ENCODE measurements at places on chromosomes 3 and 15.

- no peak for DNase-seq
- H3K36me3 ChIP-seq, result peaks cover 10% of the 10 kb centered on the region
- peaks cover 27% of the 10 kb centered on the region for H3K4me1 ChIP-seq
- peak overlapping the region; percentile 68 for H3K27ac ChIP-seq
- peak overlapping the region; percentile 87 for H3K4me3 ChIP-seq
- no peaks in the 10 kb centered on the region for H3K27me3 ChIP-seq
Observed at GRCh38 chr3:183698756-183699155, 1.2 kb downstream of the YEATS2 start.

DNA sequence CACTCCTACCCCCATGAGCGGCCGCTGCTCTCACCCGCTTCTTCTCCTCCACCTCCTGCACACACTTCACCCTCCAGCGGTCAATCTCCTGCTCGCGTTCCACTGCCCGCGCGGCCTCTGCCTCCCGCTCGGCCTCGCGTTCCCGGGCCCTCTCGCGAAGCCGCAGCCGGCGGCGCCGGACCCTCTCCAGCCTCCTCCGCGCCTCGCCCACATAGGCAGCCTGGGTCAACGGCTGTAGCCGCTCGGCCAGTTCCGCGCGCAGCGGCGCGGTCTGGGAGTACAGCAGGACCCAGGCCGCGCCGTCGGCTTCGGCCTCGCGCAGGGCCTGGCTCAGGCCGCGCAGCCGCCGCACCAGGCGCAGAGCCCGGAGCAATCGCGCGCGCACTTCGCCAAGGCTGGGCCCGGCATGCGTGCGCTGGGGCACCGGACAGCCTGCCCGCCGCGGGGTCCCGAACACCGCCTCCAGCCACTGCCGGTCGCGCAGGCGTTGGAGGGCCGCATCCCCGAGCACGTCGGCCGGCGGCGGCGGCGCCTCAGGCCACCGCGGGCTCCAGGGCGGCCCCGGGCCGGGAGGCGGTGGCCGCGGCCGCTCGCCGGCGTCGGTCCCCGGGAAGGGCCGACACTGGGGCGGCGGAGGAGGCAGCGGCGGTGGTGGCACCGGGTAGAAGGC is 595 bp downstream of the PDCD7 start:
- peak; percentile 65 for DNase-seq
- H3K4me1 ChIP-seq, result peaks cover 20% of the 10 kb centered on the region
- peak overlapping the region; percentile 98 for H3K27ac ChIP-seq

- no peak for DNase-seq
- no peak overlapping the region for H3K27ac ChIP-seq
- H3K36me3 ChIP-seq, result no peaks in the 10 kb centered on the region
- peaks cover 19% of the 10 kb centered on the region for H3K4me1 ChIP-seq
- no peak overlapping the region for H3K4me3 ChIP-seq
Observed at GRCh38 chr15:42036112-42036905, 15.5 kb upstream of the PLA2G4E start.

GRCh38 chr3:153138276-153139210 is 23.5 kb upstream of the RAP2B start:
- DNase-seq, result no peak
- H3K4me1 ChIP-seq, result peaks cover 8% of the 10 kb centered on the region
- no peaks in the 10 kb centered on the region for H3K27me3 ChIP-seq
- peak overlapping the region; percentile 14 for H3K4me3 ChIP-seq
- H3K36me3 ChIP-seq, result no peaks in the 10 kb centered on the region

GRCh38 chr3:123732447-123732846 is 147.6 kb upstream of the HACD2 start:
- no peaks in the 10 kb centered on the region for H3K36me3 ChIP-seq
- H3K4me1 ChIP-seq, result no peaks in the 10 kb centered on the region
- no peak overlapping the region for H3K27ac ChIP-seq
- peaks cover 46% of the 10 kb centered on the region for H3K27me3 ChIP-seq
- no peak for DNase-seq

GRCh38 chr15:92034227-92034626 is 180.7 kb downstream of the SLCO3A1 start:
- H3K4me1 ChIP-seq, result peaks cover 28% of the 10 kb centered on the region
- no peaks in the 10 kb centered on the region for H3K36me3 ChIP-seq
- H3K27me3 ChIP-seq, result no peaks in the 10 kb centered on the region
- no peak overlapping the region for H3K27ac ChIP-seq
- no peak overlapping the region for H3K4me3 ChIP-seq
- no peak for DNase-seq

DNA sequence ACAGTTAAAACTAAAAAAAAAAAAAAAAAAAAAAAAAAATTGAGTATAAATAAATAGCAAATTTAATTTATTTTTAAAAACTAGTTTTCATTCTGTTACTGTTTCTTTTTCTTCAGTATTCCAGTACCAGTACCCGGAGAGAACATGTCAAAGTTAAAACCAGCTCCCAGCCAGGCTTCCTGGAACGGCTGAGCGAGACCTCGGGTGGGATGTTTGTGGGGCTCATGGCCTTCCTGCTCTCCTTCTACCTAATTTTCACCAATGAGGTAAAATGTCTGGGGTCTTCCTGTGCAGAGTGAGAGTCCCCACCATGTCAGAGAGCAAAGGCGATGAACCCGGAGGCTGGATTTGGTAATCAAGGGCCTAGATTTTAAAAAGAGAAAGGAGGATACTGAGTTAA is 4.4 kb downstream of the TMEM43 start:
- peak; percentile 28 for DNase-seq
- no peak overlapping the region for H3K27ac ChIP-seq
- no peak overlapping the region for H3K4me3 ChIP-seq
- peaks cover 33% of the 10 kb centered on the region for H3K4me1 ChIP-seq
- peaks cover 25% of the 10 kb centered on the region for H3K36me3 ChIP-seq

GRCh38 chr3:144242747-144243146 is 271.1 kb downstream of the DIPK2A start:
- no peaks in the 10 kb centered on the region for H3K36me3 ChIP-seq
- peaks cover 8% of the 10 kb centered on the region for H3K27me3 ChIP-seq
- H3K27ac ChIP-seq, result no peak overlapping the region

- DNase-seq, result no peak
- no peaks in the 10 kb centered on the region for H3K4me1 ChIP-seq
- no peaks in the 10 kb centered on the region for H3K36me3 ChIP-seq
- no peak overlapping the region for H3K27ac ChIP-seq
Observed at GRCh38 chr3:122215592-122216298, 32.3 kb downstream of the CASR start.

GRCh38 chr3:181948286-181948685 is 236.6 kb downstream of the SOX2 start:
- H3K4me3 ChIP-seq, result no peak overlapping the region
- H3K27me3 ChIP-seq, result no peaks in the 10 kb centered on the region
- DNase-seq, result no peak
- H3K4me1 ChIP-seq, result no peaks in the 10 kb centered on the region

DNA sequence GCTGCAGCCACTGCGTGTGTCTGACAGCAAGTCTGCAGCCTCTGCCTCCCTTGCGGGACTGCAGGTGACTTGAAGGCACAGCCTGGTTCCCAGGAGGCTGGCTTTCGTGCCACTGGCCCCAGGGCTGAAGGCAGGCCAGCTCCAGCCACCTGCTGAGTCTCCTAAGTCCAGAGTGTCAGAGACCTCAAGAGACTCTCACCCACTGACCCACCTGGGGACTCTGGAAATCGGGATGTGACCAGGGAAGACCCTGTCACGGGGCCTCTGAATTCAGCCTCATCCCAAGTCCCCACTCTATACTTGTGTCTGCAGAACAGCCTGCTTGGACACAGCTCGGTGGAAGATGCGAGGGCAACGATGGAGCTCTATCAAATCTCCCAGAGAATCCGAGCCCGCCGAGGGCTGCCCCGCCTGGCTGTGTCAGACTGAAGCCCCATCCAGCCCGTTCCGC is 16.3 kb downstream of the ISG20 start:
- no peak overlapping the region for H3K4me3 ChIP-seq
- H3K4me1 ChIP-seq, result no peaks in the 10 kb centered on the region
- H3K27me3 ChIP-seq, result no peaks in the 10 kb centered on the region

GRCh38 chr15:91151781-91152563 is 51.9 kb downstream of the SV2B start:
- H3K4me1 ChIP-seq, result no peaks in the 10 kb centered on the region
- DNase-seq, result no peak
- H3K4me3 ChIP-seq, result no peak overlapping the region
- no peaks in the 10 kb centered on the region for H3K36me3 ChIP-seq
- peaks cover 63% of the 10 kb centered on the region for H3K27me3 ChIP-seq

- H3K4me1 ChIP-seq, result peaks cover 5% of the 10 kb centered on the region
- H3K27me3 ChIP-seq, result peaks cover 37% of the 10 kb centered on the region
- H3K27ac ChIP-seq, result no peak overlapping the region
- no peak for DNase-seq
- H3K36me3 ChIP-seq, result no peaks in the 10 kb centered on the region
Observed at GRCh38 chr3:189233225-189233858, 61.6 kb downstream of the TPRG1 start.

GRCh38 chr3:47057212-47057671 is 77.8 kb downstream of the NBEAL2 start:
- H3K36me3 ChIP-seq, result peaks cover 16% of the 10 kb centered on the region
- peak overlapping the region; percentile 38 for H3K4me3 ChIP-seq
- H3K27ac ChIP-seq, result peak overlapping the region; percentile 79
- no peaks in the 10 kb centered on the region for H3K27me3 ChIP-seq

DNA sequence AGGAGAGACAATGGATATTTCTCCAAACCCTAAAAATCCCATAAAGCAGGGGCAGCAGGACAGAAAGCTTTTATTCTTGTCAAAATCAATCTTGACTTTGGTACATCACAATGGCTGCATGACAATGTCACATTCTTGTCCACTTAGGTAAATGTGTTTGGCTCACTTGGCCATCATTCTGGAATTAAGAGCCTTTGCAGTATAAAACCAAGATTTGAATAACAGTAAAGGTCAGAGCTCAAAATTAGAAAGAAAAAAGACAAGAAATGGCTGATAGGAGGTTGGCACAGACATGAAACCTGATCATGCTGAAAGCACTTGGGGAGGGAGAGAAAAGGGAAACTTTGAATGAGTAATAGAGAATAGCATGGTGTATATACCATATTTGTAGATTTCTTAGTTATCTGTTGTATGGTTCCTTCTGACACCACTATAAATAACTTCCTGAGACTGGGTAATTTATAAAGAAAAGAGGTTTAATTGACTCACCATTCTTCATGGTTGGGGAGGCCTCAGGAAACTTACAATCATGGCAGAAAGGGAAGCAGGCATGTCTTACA is 158.5 kb upstream of the SGO1 start:
- H3K27me3 ChIP-seq, result peaks cover 7% of the 10 kb centered on the region
- H3K27ac ChIP-seq, result no peak overlapping the region
- no peaks in the 10 kb centered on the region for H3K4me1 ChIP-seq
- DNase-seq, result no peak
- H3K36me3 ChIP-seq, result no peaks in the 10 kb centered on the region
- no peak overlapping the region for H3K4me3 ChIP-seq

DNA sequence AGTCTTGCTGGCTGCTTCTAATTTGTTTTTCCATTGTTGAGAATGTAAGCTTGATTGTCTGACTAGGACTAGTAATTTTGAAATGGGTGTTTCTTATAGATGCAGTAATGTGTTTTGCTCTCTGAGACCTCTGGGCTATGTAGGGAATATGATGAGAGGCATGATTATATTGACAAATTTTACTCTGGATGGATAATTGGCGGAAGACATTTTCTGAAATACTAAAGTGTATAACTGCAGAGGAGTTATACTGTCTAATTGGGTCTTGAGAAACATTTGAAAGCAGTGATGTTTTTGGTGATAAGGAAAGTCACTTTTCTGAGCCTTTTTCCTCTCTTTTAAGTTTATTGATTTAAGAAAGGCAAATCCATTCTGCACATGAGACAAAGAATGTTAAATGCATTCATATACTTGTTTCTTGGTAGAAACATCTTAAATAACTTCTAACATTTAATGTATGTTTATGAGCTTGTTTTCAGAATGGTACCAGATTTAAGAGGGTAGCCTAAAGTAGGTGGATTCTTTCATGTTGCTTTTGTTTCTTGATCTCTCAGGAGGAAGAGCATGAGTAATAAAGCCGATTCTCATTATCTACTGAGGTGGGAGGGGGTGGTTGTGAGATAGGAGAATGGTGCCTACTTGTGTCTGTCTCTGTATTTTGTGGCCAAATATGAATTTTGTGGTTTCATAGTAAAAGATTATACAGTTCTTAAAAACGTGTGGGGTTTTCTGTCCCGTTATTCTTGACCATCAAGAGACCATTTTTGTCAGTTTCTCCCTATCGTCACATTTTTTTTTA is 2.0 kb downstream of the ATP2C1 start:
- H3K36me3 ChIP-seq, result peaks cover 5% of the 10 kb centered on the region
- peak overlapping the region; percentile 98 for H3K4me3 ChIP-seq
- peak overlapping the region; percentile 98 for H3K27ac ChIP-seq
- H3K27me3 ChIP-seq, result no peaks in the 10 kb centered on the region
- peaks cover 38% of the 10 kb centered on the region for H3K4me1 ChIP-seq
- no peak for DNase-seq

DNA sequence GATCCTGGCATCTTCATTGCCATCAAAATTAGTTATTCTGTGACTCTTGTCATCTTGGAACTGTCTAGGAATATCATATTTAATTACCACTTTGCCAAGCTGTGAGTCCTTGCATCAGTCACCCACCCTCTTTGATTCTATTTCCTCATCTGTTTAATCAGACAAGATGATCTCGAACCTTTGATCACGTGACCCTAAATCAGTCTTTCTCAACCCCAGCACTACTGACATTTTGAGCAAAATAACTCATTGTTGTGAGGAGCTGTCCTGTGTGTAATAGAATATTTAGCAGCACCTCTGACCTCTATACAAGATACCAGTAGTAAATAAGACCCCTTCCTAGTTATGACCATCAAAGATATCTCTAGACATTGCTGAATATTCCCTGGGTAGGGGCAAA is 343.4 kb upstream of the ARPP21 start:
- no peaks in the 10 kb centered on the region for H3K27me3 ChIP-seq
- no peak overlapping the region for H3K27ac ChIP-seq

DNA sequence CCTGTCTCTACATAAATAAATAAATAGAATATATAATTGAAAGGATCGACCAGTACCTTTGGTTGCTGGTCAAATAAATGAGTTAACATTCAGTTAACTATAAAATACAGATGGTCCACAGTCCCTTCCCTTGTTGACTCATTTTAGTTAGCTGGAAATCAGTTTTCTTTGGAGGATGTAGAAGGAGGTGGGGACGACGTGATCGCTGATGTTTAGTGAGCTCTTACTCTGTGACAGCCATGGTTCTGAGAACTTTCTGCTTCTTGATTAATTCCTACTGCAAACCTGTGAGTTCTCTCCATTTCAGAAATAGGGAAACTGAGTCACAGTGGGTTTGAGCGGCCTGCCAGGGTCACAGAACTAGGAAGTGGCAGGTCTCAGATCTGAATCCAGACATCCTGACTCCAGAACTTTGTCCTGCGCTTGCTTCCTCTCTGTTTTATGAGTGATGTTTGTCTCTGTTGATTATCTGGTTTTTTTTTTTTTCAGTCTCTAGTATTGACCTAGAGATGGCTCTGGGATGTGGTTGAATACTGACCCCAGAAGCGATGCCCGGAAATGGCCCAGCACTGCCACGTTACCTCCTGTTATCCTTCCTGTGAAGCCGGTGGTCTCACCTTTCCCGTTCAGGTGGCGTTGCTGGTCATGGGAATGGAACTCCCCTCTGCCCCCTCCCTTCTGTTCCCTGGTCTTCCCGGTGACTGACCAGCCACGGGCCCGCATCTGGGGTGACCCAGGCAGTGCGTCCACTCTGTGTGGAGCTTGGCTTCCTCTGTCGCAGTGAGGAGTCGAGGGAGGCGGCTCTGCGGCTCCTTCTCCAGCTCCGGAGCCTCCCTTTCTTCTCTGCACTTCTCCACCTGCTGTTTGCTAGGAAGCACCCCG is 18.2 kb downstream of the SYNM start:
- H3K27ac ChIP-seq, result no peak overlapping the region
- peaks cover 12% of the 10 kb centered on the region for H3K27me3 ChIP-seq
- DNase-seq, result no peak
- H3K36me3 ChIP-seq, result no peaks in the 10 kb centered on the region

- no peaks in the 10 kb centered on the region for H3K36me3 ChIP-seq
- peaks cover 16% of the 10 kb centered on the region for H3K27me3 ChIP-seq
- H3K27ac ChIP-seq, result no peak overlapping the region
- no peak for DNase-seq
Observed at GRCh38 chr15:100740138-100740537, 137.7 kb downstream of the ASB7 start.
